Midbrain (tissue), 1 donor: ENCODE measurements at places on chromosomes 6 and 20.

DNA sequence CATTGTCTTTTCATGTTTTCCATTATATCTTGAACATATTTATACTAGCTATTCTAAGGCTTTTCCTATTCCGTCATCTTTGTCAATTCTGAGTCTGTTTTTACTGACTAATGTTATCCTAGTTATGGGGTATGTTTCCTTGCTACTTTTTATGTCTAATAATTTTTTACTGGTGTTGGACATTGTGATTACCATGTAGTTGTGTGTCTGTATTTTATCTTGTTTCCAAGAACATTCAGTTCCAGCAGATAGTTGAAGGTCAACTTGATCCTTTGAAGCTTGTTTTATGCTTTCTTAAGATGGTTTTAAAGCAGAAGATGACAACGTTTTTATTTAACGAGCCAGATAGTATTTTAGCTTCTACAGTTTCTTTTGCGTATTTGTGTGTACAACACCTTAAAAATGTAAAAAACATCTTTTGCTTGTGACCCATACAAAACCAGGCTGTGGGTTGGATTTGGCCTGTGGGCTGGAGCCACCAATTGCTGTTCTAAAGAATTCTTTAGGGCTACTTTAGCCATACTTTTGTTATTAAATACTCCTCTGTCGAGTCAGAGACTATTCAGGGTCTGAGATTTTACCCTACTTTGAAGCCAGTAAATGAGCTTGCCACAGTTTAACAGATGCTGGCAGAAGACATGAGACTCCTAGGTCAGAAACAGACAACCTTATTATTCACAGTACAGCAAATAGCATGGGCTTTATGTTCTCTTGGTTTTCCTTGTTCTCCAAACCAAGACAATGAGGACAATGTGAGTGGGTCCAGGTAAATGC lies 38.7 kb upstream of the REV3L start:
- no peak for DNase-seq

DNA sequence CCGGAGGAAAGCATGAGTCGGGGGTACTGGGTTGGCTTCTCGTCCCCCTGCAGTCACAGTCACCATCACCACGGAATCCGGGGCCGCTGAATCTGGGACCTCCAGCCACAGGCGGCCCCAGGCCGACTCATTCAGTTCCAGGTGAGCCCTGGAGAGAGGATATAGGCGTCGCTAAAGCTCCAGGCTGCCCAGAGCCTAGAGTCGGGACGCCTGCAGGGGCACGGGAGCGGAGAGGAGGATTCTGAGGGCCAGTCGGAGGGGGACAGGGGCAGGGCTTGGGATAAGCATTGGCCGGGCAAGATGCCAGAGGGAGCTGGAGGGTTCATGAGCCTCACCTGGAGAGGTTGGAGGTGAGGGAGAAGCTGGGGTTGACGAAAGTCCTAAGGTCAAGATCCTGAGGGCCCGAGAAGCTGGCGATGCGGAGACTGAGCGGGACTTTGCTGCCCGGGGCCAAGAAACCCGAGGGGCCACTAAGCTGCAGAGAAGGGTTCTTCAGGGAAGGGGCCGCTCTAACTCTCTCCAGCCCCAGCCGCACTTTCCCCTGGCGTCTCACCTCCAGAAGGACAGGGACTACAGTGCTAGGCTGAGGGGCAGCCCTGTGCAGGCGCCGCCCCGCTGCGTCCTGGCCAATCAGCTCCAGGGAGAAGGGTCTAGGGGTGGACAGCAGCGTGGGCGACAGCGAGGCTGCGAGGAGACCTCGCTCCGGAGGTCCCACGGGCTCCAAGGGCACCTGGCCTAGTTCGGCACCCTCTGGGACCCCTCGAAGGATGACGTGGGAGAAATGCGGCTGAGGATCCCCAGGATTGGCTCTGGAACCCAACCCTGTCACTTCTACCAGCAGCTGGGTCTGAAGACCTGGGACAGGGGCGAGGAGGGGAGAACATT lies 3.7 kb downstream of the SAPCD1 start:
- no peak for DNase-seq

DNA sequence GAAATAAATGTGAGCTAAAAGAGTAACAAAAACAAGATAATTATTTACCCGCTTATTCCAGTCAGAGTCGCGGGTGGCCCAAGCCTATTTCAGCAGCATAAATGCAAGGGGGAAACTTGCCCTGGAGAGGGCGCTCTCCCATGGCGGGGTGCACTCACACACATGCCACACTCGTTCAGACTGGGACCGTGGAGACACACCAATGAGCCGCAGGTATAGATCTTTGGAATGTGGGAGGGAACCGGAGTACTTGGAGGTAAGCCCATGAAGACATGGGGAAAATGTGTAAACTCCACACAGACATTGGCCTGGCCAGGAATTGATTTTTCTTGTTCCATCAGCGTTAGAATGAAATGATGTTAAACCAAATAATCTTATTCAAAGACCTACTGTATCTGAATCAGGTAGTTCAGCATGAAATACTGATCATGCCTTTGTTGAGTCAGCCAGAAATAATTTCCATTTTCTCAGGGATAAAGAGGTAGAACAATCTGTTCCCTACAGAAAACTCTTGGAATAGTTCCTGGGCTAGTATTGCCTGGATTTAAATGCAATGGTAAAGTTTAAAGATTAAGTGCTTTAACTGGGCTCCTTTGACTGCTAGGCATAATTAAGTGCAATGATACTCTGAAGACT lies 191.5 kb downstream of the MCHR2 start:
- no peak for DNase-seq

GRCh38 chr6:3746119-3746691 lies 5.3 kb downstream of the PXDC1 start:
- DNase-seq: no peak

GRCh38 chr20:59074456-59074855 lies 31.9 kb upstream of the PRELID3B start:
- no peak for DNase-seq

DNA sequence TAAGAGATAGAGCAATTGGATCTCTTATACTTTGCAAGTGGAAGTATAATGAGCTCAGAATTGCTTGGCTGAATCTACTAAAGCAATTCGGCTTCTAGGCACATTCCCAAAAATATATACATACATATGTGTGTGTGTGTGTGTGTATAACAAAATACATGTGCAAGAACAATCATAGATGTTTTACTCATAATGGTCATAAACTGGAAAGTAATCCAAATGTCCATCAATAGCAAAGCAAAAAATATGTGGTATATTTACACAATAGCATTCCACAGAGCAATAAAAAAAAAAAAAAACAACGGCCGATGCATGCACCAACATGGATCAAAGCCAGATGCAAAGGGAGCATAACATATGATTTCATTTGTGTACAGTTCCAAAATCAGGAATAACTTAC lies 707.9 kb downstream of the RFPL4B start:
- DNase-seq: no peak

DNA sequence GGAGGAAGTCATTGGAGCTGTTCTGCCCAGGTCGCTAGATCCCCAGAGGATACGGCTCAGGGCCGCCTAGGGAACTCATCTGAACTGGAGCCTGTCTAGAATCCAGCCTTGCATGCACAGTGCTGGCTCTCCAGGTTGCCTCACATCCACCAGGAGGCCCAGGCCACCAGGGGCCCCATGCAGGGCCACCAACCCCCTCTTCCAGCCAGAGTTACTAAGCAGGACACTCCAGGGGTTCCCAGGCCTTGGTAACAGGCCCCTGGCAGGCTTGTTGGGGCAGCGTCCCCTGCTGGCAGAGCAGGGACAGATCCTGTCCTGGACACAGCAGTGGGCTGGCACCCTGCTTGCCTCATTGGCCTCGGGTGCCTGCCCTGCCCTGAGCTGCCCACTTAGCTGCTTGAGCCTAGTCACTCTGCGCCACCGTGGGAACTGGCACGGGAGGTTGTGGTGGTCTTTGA lies 35.3 kb downstream of the EFCAB8 start:
- DNase-seq: no peak

GRCh38 chr6:37757381-37757780 lies 59.7 kb upstream of the MDGA1 start:
- DNase-seq: no peak

GRCh38 chr20:47969426-47969825 lies 184.1 kb upstream of the SULF2 start:
- DNase-seq: no peak

GRCh38 chr6:157613011-157613522 lies 210.0 kb upstream of the SNX9 start:
- no peak for DNase-seq

DNA sequence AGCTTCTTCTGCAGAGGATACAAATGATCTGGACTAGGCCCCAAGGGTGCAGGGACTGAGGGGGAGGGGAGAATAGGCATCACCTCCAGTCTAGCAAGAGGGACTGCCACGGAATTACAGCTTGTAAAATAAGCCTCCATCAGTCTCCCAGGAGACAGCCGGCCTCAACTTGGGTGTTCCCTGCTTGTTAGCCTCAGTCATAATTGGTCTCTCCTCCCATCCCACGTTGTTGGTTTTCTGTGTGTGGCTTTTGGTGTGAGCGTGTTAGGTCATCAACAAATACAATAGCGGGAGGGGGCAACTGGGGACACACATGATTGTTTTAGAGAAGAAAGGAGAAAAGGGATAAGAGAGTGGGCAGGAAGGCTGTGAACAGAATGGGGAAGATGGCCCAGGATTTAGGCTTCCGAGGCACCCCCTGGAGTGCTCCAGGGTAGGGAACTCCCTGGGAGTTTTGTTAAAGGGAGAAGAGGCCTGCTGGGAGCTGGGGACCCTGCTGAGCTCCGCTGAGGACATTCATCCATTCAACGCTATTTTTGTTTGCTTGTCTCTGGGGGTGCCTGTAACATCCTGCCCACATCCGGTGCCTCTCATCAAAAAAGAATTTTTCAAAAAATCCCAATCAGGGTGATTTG lies 9.2 kb downstream of the FOXA2 start:
- DNase-seq: no peak

- no peak for DNase-seq
Observed at GRCh38 chr6:170207586-170208181, 83.2 kb downstream of the DLL1 start.

- DNase-seq: no peak
Observed at GRCh38 chr6:108355120-108355519, 60.3 kb downstream of the AFG1L start.

- no peak for DNase-seq
Observed at GRCh38 chr6:81820980-81821379, 68.5 kb upstream of the TENT5A start.

- DNase-seq: no peak
Observed at GRCh38 chr6:74879234-74879633, 326.6 kb downstream of the COL12A1 start.

GRCh38 chr6:31681135-31681671 lies 336 bp upstream of the LY6G5C start:
- peak; percentile 32 for DNase-seq

DNA sequence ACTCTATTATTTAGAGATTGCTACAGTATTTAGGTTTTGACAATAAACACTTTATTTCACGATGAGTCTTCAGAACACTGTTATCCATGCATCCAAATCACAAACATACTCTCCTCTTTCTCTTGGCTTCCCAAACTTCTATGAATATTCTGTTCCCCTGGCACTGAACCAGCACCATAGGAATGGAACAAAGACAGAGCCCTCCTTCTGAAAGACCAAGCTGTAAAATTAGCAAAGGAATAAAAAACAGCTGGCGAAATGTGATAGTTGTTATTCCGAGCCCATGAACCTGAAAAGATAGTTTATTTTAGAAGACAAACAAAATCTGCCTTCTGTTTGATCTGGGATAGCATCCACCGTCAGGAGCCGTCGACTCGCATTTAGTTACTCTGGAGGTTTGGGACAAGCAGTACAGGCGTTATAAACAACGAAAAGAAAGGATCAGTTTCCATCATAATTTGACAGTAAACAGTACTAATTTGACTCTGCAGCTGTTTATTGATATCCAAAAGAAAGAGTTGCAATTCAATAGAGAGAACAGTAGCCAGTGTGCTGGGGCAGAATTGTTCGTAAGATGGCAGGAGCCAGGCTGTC lies 161.4 kb downstream of the CLIC5 start:
- no peak for DNase-seq

DNA sequence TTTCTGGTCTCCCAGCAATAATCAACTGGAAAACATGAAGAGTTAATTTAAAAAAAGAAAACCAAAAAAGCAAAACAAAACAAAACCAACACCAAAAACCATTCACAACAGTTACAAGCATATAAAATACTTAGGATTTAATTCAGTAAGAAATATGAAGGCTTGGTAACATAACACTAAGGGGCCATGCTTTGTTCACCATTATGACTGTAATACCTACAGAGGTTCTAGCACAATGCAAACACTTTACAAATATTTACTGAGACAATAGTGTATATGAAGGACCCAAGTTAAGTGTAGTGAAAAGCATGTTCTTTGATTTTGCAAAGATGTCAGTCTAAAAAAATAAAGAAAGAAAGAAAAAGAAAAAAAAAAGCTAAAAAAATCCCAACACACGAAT lies 109.8 kb upstream of the EMILIN3 start:
- DNase-seq: no peak

GRCh38 chr6:106106276-106107042 lies 20.3 kb downstream of the PRDM1 start:
- no peak for DNase-seq

- DNase-seq: no peak
Observed at GRCh38 chr20:13455713-13456112, 183.0 kb downstream of the TASP1 start.

- no peak for DNase-seq
Observed at GRCh38 chr6:78910010-78910409, 42.7 kb downstream of the IRAK1BP1 start.

DNA sequence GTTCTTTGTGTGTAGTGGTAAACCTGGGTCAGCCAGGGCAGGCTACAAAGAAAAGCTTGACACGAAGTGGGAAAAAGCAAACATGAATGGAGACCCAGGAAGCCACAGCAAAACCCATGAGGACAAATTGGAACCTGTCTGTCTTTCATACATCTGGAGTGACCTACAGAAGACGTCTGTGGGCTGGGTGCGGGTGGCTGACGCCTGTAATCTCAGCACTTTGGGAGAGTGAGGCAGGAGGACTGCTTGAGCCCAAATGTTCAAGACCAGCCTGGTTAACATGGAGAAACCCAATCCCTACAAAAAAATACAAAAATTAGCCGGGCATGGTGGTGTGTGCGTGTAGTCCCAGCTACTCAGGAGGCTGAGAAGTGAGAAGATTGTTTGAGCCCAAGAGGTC lies 114.8 kb downstream of the PRND start:
- DNase-seq: no peak

GRCh38 chr6:87807475-87807874 lies 105.4 kb upstream of the AKIRIN2 start:
- DNase-seq: no peak
